ENCODE measurements at places on chromosomes 3 and 15.

GRCh38 chr3:28150465-28151206, 90.8 kb upstream of the CMC1 start:
- DNase-seq, result no peak

GRCh38 chr3:136984837-136985236, 27.1 kb downstream of the IL20RB start:
- DNase-seq, result no peak

- no peak for DNase-seq
Observed at GRCh38 chr3:108209579-108209978, 12.6 kb downstream of the IFT57 start.

GRCh38 chr15:95830281-95830680, 500.2 kb upstream of the NR2F2 start:
- no peak for DNase-seq

DNA sequence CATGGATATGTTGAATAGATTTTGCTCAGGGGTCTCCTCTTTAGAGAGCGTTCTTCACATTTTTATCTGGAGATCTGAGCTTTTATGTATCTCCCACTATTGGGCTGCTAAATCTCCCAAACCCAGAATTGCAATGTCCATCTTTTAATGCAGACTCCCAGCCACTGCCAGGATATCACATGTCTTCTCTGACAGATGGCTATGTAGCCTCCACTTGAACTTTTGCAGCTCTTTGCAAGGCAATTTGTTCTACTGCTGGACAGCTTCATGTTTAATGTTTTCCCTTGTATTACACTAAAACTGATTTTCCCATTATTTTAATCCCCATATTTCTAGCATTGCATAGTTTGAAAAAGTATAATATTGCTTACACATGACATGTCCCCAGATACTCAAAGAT, 177.2 kb downstream of the LPP start:
- no peak for DNase-seq

DNA sequence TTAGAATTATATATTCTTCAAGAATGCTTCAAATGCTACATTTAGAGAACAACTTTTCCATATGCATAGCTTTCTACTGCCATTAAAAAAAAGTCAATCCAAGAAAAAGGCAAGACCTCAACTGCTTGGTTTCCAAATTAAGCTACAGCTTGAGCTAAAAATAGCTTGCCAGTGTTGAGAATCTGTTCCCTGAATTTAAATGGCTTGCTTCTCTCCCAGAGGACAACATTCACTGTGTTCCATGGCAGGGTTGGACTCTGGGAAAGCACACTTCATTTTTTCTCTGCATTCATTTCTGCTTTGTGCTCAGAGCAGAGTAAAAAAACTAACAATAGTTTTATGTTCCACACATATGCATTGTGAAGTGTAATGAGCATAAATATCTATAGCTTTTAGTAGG, 50.3 kb upstream of the ACTL6A start:
- DNase-seq, result no peak

- no peak for DNase-seq
Observed at GRCh38 chr15:26887926-26888666, 21.2 kb downstream of the GABRA5 start.

DNA sequence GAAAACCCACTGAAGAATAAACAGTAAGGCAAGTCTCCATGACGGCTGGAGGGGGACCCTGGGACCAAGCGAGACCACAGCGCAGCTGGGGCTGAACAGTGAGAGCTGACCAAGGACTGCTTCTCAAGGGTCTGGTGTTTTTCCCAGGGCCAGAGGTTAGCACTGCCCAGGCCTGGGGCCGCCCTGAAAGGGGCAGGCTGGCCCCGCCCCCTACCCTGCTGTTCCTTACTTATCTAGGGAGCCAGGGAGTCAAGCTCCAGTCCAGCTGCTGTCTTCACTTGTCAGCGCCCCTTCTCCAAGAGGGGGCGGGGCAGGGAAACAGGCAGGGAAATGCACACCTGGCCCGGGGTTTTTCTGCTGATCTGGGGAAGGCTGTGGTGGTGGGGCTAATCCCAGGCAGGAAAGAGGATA, 51.6 kb upstream of the HACD2 start:
- no peak for DNase-seq

DNA sequence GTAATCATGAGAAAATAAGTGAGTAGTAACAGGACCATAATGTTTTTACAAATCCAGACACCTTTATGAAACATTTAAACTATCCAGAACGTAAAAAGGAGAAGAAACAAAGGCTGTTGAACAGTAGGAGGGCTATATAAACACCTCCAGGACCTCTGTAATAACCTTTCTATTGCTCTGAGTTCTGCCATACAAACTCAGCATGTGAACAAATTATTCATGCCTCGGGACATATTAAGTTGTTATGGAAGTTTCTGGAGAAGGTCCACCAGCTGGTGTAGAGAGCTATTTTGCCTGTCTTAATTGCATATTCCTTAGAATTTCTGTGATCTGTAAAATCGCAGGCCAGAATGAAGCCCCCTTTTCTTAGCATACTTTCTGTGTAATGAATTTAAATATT, 256.3 kb downstream of the UBE2E2 start:
- no peak for DNase-seq

GRCh38 chr3:183845608-183846288, 20.4 kb upstream of the MAP6D1 start:
- no peak for DNase-seq

DNA sequence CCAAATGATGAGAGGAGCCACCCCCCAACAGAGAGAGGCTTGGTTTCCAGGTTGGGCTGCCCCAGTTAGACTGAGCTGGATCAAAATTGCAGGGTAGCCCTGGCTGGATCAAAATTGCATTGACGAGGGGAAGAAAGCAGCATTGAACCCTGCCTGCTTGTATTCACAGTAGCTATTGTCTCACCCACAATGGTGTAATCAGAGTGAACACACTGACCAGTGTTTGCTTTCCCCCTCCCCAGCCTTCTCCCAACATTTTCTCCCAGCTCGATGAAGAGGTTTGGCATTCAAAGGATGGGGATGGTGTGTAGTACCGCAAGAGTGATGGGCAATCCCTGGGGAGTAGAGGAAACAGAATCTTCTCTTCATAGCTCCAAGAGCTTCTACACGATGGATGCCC, 223.8 kb downstream of the ADAMTS9 start:
- no peak for DNase-seq

GRCh38 chr3:188884299-188885043, 287.3 kb upstream of the TPRG1 start:
- DNase-seq, result no peak

GRCh38 chr3:8200996-8201395, 300.6 kb upstream of the LMCD1 start:
- no peak for DNase-seq

DNA sequence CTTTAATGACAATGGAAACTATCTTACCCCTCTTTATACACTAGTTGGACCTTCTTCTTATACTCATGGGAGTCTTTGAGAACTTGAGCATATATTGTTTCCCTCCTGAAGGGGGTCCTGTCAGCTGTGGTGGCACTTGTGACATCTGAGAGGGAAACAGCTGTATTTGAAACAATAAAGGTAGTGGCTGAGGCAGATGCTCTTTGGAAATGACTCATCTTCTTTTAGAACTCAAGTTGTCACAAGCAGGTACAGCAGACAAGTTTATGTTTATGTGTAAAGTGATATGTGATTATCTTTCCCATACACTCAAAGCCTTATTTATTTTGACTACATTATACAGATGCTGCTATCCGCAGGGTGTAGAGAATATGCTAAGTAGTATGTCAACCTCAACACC, 220.0 kb upstream of the GRM7 start:
- DNase-seq, result no peak

DNA sequence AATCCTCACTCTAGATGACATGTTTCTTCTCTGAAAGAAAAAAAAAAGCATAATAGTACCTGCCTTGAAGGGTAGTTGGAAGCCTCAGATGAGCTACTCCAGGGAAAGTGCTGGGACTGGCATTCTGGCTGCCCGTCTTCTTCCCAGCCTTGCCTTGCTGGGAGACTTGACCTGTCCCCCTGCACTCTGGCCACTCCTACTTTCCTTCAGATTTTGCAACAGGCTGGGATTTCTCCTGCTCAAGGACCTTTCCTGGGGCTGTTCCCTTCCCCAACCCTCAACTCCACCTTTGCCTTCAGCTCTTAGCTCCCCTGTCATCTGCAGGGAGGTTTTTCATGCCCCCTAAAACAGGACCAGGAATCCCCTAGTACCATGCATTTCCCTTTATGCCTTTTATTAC, 609.9 kb upstream of the CFAP20DC start:
- no peak for DNase-seq

- no peak for DNase-seq
Observed at GRCh38 chr15:67125589-67126502, 60.4 kb downstream of the SMAD3 start.

- DNase-seq, result no peak
Observed at GRCh38 chr15:99504823-99505551, 60.8 kb upstream of the MEF2A start.

DNA sequence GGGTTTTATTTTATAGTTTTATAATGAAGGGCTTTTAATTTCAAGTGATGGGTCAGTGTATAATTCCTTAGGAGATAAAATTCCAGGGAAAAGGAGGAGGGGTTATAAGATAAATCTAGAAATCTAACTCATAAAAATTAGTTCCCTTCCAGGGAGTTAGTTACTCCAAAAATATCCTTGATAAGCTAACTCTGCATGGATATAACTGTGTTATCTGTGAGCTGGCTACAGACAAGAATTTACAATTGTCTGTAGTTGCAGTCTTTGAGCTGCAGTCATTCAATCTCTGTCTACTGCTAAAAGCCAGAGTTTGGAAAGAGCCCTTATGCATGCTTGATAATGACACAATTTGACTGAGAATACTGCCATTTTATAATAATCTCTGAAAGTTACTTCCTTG, 432.3 kb upstream of the TPRG1 start:
- DNase-seq, result no peak

- no peak for DNase-seq
Observed at GRCh38 chr3:9036404-9037131, 73.3 kb upstream of the RAD18 start.

DNA sequence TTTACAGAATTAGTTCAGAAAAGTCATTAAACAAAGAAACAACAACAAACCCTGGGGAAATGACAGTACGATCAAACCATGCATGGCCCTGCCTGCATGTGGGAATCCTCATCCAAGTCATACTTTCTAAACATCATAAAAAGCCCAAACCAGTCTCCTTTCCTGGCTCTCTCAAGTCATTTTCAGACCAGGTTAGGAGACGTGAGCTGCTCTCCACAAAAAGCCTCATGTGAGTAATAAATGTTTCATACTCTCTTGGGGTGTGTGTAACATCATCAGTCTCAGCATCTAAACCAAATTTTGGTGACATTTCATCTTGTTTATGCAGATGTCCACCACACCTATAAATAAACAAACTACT, 18.9 kb downstream of the GREM1 start:
- no peak for DNase-seq

GRCh38 chr3:18743761-18744160, 318.6 kb upstream of the SATB1 start:
- no peak for DNase-seq

DNA sequence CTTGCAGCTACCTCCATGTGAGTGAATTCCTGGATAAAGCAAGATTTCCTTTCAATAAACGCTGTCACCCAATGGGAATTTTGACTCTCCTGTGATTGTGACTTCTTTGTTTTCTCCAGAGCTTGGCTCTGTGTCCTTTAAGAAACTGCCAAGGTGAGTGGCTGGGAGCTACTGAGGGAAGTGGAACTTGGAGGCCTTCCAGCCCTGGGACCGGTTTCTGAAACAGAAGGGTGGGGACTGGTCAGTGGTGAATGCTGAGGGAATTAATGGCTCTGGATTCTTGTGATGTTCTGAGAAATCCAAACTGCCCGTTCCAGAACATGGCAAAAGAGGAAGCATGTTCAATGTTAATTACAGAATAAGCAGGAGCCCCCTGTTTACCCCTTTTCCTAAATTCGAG, 41.1 kb upstream of the MYZAP start:
- no peak for DNase-seq

DNA sequence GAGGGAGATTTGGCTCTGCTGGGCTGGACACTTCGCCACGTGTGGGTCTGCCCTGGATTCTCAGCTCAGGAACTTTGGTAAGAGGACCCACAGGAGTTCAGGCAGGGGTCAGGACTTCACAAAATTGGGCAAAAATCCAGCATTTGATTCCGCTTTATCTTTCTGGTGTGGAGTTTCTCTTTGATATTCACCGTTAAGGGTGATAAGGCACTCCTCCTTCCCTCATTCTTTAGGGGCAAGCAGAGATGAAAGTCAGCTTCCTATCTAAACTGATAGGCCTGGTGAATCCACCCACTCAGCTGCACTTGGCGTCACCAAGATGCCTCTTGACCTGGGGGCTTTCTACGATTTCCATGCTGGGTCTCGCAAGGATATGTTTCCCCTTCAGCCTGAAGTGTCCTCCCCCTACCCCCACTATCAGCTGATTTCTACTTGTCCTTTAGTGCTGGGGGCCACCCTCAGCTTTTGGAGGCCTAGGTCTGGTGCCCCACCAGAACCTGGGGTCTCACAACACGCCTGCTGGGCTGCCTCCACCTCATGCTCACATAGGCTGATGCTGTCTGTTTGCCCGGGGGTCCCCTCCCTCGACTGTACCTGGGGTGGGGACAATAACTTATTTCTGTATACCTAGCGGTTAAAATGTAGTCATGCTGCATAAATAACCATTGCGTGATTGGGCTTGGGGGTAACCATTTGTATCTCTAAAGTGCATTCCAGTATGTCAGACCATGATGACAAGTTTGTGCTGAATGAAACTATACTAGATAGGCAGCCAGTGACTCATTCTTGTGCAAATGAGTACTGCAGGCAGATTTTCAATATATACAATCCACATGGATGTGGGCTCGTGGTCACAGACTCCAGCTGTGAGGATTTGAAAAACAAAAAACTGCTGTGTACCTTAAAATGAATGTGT, 248.3 kb downstream of the ADAMTS17 start:
- no peak for DNase-seq

DNA sequence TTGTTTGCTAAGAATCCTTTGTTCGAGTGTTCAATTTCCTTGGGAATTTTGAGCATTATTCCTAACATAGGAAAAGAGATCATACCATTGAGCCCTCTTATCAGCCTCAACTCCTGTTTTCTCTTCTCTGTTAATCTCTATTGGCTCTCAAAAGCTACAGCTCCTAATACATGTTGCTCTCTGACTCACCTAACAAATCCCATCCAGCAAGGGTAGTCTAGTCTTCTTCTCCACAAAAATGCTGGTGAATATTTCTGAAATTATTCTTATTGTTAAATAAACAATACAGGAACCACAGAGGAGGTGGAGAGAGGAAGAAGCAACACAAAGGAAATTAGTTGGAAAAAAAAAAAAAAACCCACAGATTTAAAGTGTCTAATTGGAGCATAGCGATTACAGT, 325.8 kb upstream of the NAALADL2 start:
- no peak for DNase-seq

GRCh38 chr15:91553196-91553854, 300.2 kb upstream of the SLCO3A1 start:
- DNase-seq, result peak; percentile 64

Measured in NCI-H187 (cell line).